Progenitor cell of endocrine pancreas (in vitro differentiated cells): ENCODE measurements at places on chromosomes 3 and 15. TPM values are rescaled to one million over a fixed set of nuclear protein-coding genes. Genes with fewer than 3 reads are reported as not detected.

- H3K27me3 ChIP-seq = peaks cover 68% of the 10 kb centered on the region
- H3K4me3 ChIP-seq = no peak overlapping the region
- no peaks in the 10 kb centered on the region for H3K36me3 ChIP-seq
Measured at GRCh38 chr3:184766555-184767261, 45.3 kb upstream of the VPS8 start.

DNA sequence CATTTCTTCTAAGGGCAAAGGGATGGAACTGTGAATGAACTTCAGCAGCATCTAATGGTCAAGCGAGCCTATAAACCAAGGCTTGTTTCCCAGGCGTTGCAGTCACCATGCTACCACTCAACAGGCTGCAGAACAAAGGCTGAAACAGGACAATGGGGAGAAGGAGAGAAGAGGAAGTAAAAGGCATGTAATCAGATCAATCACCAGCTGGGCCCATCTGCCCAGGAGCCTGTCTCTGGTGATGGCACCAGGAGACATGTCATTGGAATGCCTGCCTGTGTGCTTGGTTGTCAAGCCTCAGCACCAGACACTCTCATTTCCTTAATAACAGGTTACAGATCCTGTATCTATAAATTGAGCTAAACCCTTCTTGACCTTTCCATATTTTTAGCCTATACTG is 81.7 kb upstream of the UMPS start:
- H3K36me3 ChIP-seq = peaks cover 9% of the 10 kb centered on the region
- no peak for DNase-seq
- H3K27me3 ChIP-seq = no peaks in the 10 kb centered on the region
- no peak overlapping the region for H3K4me3 ChIP-seq
- H3K27ac ChIP-seq = no peak overlapping the region

- H3K27me3 ChIP-seq = peaks cover 22% of the 10 kb centered on the region
- no peak overlapping the region for H3K4me3 ChIP-seq
- no peaks in the 10 kb centered on the region for H3K4me1 ChIP-seq
- peak overlapping the region; percentile 47 for H3K27ac ChIP-seq
- no peaks in the 10 kb centered on the region for H3K36me3 ChIP-seq
- no peak for DNase-seq
Measured at GRCh38 chr15:84391191-84391590, 155.6 kb downstream of the GOLGA6L4 start.

- no peak for DNase-seq
- peak overlapping the region; percentile 90 for H3K27ac ChIP-seq
- H3K36me3 ChIP-seq = no peaks in the 10 kb centered on the region
- H3K27me3 ChIP-seq = no peaks in the 10 kb centered on the region
- no peak overlapping the region for H3K4me3 ChIP-seq
Measured at GRCh38 chr3:42053476-42053875, 37.7 kb upstream of the TRAK1 start.

The CCDC54 gene
- not detected in 2 replicates for total RNA-seq

The FEZF2 gene
- not detected in 2 replicates for total RNA-seq

The CLN6 gene
- total RNA-seq = 46.6 and 48.4 TPM in 2 replicates
